ENCODE measurements at places on chromosomes 2 and 18.

DNA sequence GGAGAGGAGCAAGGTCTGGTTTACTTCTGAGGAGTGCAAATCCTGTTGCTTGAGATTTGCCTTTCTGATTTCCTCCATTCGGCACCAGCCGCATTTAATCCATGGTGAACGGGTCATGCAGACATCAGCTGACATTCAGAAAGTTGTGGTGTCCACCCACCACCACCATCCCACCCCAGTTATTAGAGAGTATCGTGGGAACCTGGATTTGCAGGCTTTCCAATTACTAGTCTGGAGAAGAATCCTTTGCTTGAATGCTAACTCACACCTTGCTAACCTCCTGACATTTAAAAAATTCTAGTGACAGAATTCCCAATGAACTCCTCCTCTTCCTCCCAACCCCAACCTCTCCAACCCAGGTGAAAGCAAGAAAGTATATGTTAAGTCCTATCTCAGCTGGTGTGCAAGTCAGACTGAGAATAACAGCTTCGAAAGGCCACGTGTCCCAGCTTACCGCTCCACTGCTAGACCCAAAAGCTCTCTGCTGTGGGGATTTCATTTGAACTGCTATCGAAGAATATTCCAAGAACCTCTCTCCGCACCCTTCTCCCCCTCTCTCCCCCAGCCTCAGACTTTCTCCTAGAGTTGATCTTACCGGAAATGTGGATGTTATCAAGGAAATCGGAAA is 17.7 kb downstream of the BCL11A start:
- DNase-seq = no peak

DNA sequence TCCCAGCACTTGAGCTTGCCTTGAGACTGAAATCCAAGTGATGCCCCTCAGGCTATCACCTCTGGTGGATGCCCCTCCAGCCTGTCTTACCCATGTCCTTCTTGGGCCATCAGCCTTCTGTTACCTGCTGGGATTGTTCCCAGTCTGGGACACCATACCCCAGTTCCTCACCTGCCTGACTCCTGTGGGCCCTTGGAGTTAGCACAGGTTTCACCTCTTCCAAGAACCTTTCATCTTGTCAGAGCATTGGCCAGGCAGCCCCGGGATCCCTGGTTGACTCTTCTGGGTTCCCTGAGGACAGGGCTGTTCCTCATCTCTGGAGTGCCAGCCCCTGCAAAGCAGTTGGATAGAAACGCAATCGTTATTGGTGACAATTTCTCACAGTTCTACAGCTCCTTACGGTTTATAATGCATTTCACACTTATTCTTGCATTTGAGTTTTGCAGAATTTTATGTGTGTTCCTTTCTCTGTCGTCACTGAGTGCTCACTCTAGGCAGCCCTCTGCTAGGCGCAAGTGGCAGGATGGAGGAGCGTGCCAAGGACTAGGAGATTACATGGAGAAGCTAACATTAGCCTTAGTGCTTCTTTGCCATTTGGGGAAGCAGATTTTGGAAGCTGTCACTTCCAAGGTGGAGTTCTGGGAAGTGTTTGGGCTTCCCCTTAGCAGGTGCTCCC is 139.7 kb downstream of the DDX1 start:
- DNase-seq = no peak

DNA sequence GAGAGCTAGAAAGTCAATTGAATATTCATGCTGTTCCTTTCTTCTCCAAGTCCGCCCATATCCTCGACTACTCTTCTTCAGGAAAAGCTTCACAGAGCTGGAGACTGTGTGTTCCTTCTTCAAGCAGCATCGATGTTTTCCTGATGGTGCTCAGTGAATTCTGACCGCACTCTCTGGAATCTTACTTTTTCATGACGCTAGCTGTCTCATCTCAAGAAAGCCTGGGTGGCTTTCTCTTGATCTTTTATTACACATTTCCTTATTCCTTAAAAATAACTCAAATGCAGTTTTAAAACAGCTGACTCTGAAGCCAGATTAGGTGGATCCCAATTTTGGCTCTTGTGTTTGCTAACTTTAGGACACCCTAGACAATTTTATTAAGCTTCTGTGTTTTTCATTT is 1245.1 kb upstream of the LRRTM1 start:
- DNase-seq = peak; percentile 30

GRCh38 chr2:120990451-120990871 is 254.8 kb downstream of the GLI2 start:
- no peak for DNase-seq

DNA sequence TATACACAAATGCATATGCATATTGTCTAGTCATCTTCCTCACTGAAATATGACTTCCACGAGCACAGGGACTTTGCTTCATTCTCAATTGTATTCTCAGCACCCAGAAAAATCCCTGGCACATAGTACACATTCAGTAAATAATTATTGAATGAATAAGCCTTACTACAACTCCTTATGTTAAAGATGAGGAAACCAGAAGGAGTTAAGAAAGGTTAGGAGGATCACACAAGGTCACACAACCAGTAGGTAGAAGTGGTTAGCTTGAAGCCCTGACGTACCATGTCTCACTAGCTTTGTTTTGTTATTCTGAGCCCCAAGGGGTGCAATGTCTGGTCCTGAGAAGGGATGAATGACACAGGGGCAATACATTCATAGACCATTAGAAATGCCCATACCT is 220.9 kb upstream of the PID1 start:
- DNase-seq = peak; percentile 62

GRCh38 chr2:42470706-42471105 is 23.1 kb downstream of the KCNG3 start:
- no peak for DNase-seq

GRCh38 chr2:237689336-237690131 is 62.1 kb downstream of the LRRFIP1 start:
- peak; percentile 56 for DNase-seq

GRCh38 chr2:62099523-62100175 is 96.3 kb upstream of the B3GNT2 start:
- no peak for DNase-seq

GRCh38 chr2:127620866-127621265 is 25.1 kb upstream of the GPR17 start:
- DNase-seq = no peak

GRCh38 chr18:43650426-43650825 is 373.1 kb upstream of the SYT4 start:
- DNase-seq = no peak

DNA sequence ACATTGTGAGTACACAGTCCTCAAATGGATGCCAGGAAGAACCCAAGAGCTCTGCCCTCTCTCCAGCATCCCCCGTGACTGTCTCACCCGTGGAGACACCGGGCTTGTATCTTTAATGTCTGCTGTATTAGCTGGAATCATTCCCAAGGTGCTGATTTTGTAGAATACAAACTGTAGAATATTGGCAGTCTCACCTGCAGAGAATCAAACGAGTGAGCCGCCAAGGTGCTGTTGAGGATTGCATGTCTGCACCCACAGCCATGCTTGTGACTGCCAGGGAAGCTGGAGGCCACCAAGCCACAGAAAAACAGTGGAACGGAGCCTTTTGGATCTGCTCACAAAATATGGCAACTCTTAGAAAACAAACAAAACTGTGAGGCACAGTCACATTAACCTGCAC is 37.5 kb downstream of the TMEM18 start:
- no peak for DNase-seq

GRCh38 chr2:98803405-98804264 is 72.7 kb upstream of the MGAT4A start:
- no peak for DNase-seq

DNA sequence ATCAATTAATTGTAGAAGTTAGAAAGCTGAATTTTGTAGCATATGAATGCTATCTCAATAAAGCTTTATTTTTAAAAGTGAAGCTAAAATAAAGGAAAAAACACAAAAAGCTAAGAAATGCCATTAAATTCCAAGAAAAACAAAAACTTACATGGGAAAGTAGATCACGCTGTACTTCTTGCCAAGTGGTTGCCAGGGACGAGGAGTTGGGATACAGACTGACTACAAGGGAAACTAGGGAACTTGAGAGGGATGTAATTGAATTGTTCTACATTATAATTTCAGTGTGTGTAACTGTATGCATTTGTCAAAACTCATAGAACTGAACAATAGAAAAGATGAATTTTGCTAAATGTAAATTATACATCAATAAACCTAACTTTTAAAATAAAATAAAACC is 108.1 kb downstream of the DYM start:
- DNase-seq = no peak

DNA sequence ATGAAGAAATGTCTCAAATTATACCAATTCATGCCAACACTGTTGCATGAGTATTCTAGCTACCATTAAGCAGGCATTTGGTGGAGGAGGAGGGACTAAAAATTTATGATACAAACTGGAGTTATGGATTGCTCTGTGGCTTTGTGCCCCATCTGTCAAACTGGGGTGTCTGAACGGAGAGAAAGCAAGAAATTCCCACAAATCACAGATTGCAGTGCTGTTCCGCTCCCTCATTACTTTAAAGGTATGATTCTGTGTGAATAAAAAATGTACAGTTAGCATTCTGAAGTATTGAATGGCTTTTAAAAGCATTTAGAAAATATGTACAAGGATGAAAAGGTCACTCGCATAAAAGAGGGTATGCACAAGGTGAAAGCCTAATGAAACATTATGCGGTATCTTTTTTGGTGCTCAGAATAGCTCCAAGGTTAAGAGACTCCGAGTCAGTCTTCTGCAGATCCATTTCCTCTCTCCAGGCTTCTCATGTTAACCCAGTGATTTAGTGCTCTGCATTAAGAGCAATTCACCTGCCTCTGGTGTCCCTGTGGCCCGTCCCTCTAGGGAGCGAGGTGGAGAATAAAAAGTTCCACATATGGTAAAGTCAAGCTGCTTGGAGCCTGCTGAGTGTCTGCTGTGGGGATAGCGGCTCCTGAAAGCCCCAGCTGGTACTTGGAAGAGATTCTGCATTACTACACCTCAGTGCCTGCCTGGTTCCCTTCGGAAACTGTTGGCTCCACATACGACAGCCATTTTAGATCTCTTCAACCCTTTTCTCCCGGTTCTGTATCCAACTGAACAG is 184.2 kb downstream of the ZNF521 start:
- no peak for DNase-seq

GRCh38 chr18:1037776-1038175 is 133.1 kb downstream of the ADCYAP1 start:
- no peak for DNase-seq

DNA sequence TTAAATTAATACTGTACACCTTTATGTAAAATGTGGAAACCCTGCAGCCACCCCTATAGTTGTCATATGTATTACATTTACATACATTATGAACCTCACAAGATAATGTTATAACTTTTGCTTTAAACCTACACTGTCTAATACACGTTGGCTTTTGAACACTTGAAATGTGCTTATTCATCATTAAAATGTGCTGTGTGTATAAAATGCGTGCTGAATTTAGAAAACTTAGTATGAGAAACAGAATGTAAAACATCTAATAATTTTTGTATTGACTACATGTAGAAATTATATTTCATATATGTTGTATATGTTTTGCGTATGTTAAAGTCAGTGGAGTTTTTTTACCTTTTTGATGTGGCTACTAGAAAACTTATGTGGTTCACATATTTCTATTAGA is 68.8 kb downstream of the MAPRE2 start:
- no peak for DNase-seq

GRCh38 chr2:96108151-96108540 is 8.2 kb downstream of the ADRA2B start:
- DNase-seq = no peak

DNA sequence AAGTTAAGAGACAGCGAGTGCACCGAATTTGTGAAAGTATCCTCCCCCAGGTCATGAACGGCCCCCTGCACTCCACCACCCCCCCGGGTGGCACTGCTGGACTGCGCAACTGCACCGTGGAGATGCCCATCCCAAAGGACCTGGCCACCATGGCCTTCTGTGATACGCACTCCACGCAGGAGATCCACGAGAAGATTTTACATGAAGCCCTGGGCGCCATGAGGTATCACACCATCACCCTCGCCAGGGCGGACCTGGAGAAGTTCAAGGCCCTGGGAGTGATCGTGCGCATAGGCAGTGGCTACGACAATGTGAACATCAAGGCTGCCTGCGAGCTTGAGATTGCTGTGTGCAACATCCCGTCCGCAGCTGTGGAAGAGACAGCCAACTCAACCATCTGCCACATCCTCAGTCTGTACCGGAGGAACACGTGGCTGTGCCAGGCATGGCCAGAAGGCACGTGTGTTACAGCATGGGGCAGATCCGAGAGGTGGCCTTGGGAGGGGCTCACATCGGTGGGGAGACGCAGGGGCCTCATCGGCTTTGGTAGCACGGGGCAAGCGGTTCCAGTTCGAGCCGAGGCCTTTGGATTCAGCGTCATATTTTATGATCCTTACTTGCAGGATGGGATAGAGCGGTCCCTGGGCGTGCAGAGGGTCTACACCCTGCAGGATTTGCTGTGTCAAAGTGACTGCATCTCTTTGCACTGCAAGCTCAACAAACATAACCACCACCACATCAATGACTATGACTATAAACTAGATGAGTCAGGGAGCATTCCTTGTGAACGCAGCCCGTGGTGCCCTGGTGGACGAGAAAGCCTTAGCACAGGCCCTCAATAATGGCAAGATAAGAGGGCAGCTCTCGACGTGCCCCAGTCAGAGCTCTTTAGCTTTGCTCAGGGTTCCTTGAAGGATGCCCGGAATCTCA is 290.8 kb upstream of the MC4R start:
- no peak for DNase-seq

- DNase-seq = no peak
Measured at GRCh38 chr2:218858671-218859555, 692 bp upstream of the WNT6 start.

- peak; percentile 85 for DNase-seq
Measured at GRCh38 chr2:81481994-81482368, 1177.4 kb upstream of the LRRTM1 start.

DNA sequence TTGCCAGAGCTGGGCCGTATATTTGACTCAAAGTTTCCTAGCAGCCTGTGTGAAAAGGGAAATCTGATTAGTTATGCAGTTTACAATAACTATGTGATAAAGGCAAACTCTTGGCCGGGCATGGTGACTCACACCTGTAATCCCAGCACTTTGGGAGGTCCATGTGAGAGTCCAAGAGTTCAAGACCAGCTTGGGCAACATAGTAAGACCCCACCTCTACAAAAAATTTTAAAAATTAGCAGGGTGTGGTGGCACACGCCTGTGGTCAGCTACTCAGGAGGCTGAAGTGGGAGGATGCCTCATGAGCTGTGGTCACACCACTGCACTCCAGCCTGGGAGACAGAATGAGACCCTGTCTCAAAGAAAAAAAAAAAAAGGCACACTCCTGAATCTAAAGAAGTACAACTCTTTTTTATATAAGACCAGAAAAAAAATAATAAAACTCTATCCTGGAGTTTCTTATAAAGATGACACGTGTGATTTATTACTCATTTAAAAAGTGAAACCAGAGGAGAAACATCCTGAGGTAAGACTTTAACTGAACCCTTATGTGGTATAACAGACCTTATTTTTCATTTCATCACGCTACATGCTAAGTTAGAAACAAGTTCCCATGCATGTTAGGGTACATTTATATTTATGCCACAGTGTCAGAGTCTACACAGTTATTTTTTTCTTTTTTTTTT is 32.6 kb upstream of the KCMF1 start:
- DNase-seq = peak; percentile 46

GRCh38 chr18:69205925-69206324 is 194.8 kb upstream of the DOK6 start:
- DNase-seq = no peak

GRCh38 chr2:105235388-105236059 is 6.0 kb upstream of the GPR45 start:
- peak; percentile 75 for DNase-seq

GRCh38 chr2:70714141-70714905 is 53.7 kb downstream of the ADD2 start:
- DNase-seq = no peak

Data from M059J (cell line).